ENCODE measurements at places on chromosomes 5 and 9.

GRCh38 chr9:133771486-133772482, 33.6 kb upstream of the SARDH start:
- no peak for DNase-seq

- no peak for DNase-seq
Observed at GRCh38 chr5:131765261-131765660, 31.6 kb downstream of the FNIP1 start.

DNA sequence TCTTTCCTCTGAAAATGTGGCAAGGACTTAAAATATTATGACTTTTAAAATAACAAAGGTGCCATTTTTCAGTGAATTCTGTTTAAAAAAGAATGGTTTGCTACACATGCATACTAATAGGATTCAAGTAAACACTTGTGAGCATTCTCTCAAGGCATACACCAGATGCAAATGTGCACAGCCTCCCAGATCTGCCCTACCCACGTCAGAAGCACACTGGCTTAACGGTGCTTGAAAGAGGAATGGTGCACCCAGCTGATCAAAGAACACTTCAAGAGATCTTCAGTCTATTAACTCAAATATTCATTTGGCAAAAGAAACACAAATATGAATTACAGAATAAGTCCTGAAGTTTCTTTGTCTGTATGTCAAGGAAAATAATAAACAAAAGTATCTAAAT, 15.8 kb downstream of the GABRB2 start:
- no peak for DNase-seq

DNA sequence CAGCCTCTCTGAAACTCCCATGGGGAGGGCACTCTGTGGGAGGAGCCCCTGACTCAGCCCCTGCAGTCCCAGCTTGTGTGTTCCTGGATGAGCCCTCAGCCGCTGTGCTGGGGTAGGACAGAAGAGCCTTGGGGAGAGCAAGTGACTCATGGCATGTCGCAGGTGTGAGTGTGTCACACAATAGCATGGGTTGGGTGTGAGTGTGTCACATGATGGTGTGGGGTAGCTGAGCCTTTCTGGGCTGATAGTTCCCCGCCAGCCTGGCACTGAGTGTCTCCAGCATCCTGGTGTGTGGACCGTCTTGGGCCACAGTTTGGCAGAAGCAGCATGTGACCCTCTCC, 83.4 kb downstream of the PHF2 start:
- DNase-seq: no peak

DNA sequence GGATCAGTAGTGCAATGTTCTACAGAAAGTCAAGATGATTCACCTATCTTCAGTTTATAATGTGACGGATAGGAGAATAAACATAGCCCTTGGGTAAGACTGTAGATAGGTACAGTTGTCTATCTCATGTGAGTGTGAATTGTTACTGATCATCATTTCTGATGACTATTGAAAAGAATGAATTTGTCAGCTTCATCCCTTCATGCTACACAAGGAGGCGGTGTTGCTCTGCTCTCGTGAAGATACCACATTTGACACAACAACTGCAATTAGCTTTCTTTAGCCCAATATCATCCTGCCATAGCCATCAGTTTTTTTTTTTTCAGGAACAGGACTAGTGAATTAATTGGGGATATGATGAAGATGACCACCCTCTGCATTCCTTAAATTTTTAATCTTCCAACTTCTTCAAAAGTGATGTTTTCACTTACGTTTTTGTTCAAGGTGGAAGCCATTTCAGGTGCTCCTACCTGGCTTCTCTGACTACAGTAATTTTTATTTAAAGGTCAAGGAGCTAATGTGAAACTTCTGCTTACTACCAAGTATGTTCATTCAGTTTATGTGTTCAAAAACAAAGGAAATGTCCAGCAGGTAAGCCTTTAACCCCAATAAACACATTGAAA, 152.9 kb upstream of the MOCS2 start:
- DNase-seq: no peak

GRCh38 chr5:1108023-1108864, 3.6 kb downstream of the SLC12A7 start:
- DNase-seq: peak; percentile 14

DNA sequence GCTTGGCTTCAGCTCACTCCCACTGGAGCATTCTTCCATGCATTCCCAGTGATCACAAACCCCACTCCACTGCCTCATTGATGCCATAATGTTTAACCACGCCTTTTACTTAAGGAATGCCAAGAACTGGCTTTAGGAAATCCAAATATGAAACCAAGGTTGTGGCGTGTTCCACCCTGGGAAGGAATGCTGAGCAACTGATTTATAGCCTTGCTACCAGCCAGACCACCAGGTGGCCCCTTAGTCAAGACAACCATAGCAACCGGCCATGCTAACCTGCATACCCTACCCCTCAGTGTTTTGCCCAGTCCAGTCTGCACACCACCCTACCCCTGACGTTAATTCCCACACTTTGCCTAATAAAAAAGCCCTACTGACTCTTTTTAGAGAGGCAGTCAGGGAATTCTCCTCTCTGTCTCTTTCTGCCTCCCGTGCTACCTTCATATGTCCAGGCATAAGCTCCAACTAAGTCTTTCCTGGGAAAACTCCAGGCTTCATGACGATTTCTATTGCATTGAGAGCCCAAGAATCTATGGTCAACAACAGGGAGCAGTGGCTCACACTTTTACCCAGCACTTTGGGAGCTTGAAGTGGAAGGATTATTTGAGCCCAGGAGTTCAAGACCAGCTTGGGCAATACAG, 27.0 kb upstream of the PRRC2B start:
- DNase-seq: no peak

DNA sequence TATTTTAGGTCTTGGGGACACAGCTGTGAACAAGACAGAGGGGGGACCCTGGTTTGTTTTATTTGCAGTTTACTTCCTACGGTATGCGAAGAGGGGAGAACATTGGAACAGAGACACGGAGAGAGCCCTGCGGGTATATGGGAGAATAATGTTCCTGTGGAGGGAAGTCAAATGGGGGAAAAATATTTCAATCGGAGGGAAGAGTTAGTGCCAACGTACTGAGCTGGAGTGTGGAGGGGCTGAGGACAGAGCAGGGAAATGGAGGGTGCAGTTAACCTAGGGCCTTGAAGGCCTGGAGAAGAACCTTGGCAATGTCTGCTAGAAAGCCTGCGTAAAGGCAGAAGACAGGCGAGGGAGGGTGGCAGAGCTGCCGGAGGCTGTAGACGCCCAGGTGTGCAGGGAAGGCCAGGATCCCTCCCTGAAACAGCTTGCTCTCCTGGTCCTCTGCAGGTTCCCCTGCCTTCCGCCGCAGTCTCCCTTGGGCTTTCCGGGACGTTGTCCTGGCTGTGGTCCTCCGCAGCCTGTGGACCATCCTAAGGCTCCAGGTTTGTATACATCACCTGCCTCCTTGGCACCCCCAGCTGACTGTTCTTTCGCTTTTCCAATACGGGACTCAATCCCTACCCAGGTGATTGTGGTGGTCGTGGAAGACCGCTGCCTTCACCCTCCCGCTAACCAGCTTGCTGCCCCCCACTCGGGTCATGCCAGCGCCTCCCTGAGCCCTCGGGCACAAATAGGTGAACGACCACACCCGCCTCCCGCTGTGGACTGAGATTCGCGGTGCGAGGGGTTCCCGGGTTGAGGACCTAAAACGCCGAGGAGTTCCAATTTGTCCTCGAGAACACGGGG, 1.9 kb upstream of the RACK1 start:
- no peak for DNase-seq

- no peak for DNase-seq
Observed at GRCh38 chr5:33939556-33940262, 3.5 kb downstream of the RXFP3 start.

DNA sequence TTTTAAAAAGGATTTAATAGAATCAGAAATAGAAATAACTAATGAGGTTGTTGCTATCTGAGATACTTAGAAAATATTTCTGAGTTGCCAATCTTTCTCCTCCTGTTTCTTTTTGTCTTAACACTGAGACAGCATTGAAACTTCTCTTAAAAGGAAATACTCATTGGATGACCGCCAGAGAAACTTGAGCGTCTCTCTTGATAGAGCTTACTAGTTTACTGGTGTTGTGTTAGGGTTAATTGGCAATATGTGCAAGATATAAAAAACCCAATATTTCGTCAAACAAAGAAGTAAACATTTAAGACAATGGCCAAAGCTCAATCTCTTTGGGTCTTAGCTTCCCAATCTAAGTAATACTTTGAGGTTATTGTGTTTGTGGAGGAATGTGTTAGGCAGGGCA, 176.4 kb upstream of the CHD1 start:
- no peak for DNase-seq

DNA sequence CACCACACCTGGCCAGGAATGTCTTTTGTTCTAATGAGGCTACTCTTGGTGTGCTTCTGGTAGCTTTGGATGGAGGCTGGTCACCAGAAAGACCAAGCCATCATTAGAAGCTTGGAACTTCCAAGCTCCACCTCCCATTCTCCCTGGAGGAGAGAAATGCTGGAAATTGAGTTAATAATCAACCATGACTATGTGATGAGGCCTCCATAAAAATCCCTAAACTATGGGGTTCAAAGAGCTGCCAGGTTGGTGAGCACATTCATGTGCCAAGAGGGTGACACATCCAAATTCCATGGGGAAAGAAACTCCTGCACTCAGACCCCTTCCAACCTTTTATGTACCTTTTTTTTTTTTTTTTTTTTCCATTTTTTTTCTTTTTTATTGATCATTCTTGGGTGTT, 105.5 kb upstream of the SPATA31C2 start:
- no peak for DNase-seq

GRCh38 chr9:90014421-90014820, 409.6 kb downstream of the GADD45G start:
- DNase-seq: no peak

DNA sequence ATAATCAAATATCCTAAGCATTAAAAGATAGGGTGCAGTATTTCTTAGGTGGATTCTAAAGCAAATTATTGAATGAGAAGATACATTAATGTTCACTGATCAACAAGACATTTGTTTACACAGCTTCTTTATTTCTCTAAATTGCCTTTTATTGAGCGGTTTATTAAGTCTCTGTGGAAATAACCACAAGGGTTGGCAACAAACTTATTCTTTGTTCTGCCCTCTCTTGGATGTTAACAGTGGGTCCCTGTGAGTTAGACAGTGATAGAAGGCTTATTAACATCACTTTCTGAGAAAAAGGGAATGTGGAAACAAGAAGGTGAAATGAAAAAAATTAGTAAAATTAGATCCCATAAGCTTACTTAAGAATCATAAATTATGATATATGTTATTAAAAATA, 82.7 kb upstream of the C6 start:
- DNase-seq: no peak

GRCh38 chr5:139137697-139138096, 60.5 kb downstream of the SIL1 start:
- DNase-seq: no peak

GRCh38 chr5:8340739-8341344, 471.9 kb downstream of the MTRR start:
- no peak for DNase-seq

- no peak for DNase-seq
Observed at GRCh38 chr9:133987446-133987788, 4.7 kb downstream of the VAV2 start.

- DNase-seq: no peak
Observed at GRCh38 chr5:41240390-41240789, 27.1 kb upstream of the C6 start.

DNA sequence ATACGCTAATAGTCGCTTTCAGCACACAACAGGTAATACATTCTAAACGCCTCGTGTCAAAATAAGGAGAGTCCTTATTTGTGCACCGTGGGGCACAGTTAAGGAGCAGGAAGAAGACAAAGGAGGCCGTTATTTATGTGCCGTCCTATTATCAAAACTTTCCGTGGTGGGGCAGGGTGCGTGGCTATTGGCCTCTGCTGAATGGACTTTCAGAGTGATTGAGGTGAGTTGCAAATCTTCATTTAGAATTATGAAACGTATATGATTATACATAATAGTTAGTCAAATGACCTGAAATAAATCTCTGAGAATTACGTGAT, 833 bp downstream of the C5orf24 start:
- DNase-seq: peak; percentile 0

GRCh38 chr9:127182901-127183746, 60.7 kb upstream of the ANGPTL2 start:
- DNase-seq: no peak

- no peak for DNase-seq
Observed at GRCh38 chr5:139494832-139495231, 12.3 kb upstream of the STING1 start.

GRCh38 chr9:33921967-33922895, 105.3 kb downstream of the UBE2R2 start:
- DNase-seq: no peak

GRCh38 chr5:156469636-156470035, 142.7 kb downstream of the SGCD start:
- no peak for DNase-seq

DNA sequence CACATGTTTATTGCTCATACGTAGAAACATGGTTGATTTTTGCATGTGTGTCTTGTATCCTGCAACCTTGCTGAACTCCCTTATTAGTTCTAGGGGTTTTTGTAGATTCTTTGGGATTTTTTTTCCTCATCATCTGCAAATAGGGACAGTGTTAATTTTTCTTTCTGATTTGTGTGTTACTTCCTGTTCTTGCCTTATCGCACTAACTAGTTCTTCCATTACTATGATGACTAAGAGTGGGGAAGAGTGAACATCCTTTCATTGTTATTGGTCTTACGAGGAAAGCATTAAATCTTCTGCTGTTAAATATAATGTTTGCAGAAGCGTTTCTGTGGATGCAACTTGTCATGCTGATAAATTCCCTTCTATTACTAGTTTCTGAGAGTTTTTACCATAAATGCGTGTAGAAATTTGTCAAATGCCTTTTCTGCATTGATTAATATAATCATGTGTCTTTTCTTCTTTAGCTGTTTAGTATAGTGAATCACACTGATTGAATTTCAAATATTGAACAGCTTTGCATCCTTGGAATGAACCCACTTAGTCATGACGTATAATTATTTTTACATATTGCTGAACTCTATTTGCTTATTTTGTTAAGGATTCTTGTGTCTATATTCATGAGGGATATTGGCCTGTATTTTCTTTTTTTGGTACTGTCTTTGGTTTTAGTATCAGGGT, 32.1 kb upstream of the RNF130 start:
- DNase-seq: no peak

GRCh38 chr9:13026956-13027355, 252.1 kb downstream of the LURAP1L start:
- no peak for DNase-seq

DNA sequence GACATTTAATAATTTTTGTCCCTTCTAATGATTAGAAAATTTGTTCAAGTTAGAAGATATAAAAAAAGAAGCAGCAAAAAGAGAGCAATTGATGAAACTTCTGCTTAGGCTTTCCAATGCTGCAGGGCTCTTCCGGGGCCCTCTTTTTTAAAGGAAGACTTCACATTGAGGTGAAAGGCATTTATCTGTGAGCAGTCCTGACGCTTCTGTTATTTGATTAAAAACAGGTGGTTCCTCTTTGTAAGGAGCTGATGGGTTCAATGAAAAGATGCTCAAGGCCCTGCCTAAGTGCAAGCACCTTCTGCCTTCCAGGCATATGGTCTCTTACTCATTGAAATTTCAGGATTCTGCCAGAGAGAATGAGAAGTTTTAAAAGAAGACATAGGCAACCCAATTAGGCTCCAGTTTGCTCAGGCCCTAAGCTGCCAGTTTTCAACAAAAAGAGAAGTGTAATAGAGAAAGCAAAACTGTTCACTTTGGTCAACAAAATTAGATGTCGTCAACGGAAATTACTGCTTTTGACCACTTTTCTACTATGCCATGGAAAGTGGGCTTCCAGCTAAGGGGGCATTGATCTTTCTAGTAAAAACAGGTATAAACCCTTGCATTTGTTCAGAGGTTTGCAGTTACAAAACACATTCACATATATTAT, 100.2 kb downstream of the INSYN2B start:
- DNase-seq: no peak

GRCh38 chr5:77369566-77369965, 122.5 kb downstream of the WDR41 start:
- DNase-seq: no peak

Data from GF-D8 (cell line).